NCI-H82 (cell line): ENCODE measurements at places on chromosomes 6 and 20.

DNA sequence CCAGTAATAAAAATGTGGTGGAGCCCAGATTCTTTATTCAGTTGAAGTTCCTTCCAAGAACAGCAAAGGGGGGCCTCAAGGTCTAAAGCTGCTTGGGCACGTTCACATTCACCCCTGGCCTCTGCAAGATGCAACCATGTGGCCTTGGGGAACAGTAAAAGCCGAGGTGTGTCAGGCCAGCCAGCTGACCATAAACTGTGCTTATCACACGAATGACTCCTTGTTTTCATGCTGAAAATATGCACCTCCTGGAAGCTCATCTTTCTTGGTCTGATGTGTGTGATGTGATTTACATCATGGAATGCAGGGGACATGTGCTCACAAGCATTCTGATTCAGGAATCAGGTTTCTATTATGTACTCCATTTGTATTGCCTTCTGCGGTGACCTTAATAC is 211.6 kb upstream of the MARCKS start:
- DNase-seq, result no peak

- DNase-seq, result no peak
Observed at GRCh38 chr6:136067731-136068341, 182.3 kb downstream of the MTFR2 start.

DNA sequence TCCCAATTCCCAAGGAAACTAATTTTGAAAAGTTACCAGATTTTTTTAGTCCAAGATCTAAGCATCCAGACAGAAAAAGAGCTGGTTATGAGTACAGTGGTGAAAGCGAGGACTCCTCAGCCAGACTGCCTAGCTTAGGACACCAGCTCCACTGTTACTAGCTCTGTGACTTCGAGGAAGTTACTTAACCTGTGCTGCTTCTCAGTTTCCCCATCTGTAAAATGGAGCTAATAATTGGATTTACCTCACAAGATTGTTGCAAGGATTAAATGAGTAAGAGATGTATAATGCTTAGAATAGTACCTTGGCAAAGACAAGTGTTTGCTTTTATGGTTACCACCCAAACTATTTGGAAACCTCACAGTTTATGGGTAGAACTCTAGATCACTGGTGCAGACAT is 1.1 kb downstream of the NT5DC1 start:
- DNase-seq, result no peak

- no peak for DNase-seq
Observed at GRCh38 chr6:105994118-105994590, 92.0 kb upstream of the PRDM1 start.

GRCh38 chr20:25005661-25006060 is 13.1 kb upstream of the APMAP start:
- DNase-seq, result no peak

DNA sequence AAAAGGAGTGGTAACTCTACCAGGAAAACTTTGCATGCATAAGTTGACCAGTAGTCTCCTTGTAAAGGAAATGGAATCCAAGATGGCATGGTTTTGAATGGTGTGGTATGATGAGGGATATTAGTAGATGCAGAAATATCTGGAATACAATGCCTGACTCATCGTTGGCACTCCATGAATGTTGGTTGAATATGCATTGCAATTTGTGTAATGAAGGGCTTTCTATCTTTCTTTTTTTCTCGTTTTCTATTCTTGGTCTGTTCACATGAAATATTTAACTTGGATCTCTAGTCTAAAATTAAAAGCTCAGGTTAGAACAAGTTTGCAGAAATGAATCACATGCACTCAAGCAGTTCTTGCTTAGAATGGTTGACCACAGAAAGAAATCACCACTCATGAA is 277.3 kb upstream of the PRND start:
- no peak for DNase-seq

DNA sequence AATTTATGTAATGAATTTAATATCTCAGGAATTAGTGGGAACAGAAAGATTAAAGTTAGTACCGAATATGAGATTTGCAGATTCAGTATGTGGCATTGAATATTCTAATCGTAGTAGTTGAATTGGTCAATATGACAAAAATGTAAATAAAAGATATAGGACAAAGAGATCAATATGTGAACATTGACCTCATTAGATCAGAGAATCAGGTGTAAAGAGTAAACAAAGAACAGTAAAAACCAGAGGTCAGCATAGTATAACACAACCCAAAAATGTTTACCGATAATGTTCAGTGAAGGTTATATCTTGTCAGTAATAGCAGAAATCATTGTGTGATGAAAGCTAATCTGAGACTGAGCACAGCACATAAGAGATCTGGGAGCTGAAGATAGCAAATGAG is 152.0 kb downstream of the FAM83B start:
- no peak for DNase-seq
